ENCODE measurements at places on chromosomes 5 and 9. TPM values are rescaled to one million over a fixed set of nuclear protein-coding genes. Genes with fewer than 3 reads are reported as not detected.
A peak's percentile ranks its signal among the peaks of the same experiment; 100 is the strongest.

Gene IFNA2
- total RNA-seq, result not detected

Gene SLC27A6
- not detected for total RNA-seq

Gene TAL2
- not detected for total RNA-seq

Gene ZDHHC11
- total RNA-seq, result 18.3 TPM

Gene CDH10
- not detected for total RNA-seq

Gene PDCD1LG2
- 0.17 TPM for total RNA-seq

Gene TAF11L8
- not detected for total RNA-seq

Gene PCDHA7
- not detected for total RNA-seq

Gene KIF4B
- total RNA-seq, result not detected

Gene CDH9
- total RNA-seq, result not detected

Gene DMRTA1
- not detected for total RNA-seq

Gene IL33
- not detected for total RNA-seq

Gene SGCD
- total RNA-seq, result not detected

Gene CCDC107
- 10.2 TPM for total RNA-seq

DNA sequence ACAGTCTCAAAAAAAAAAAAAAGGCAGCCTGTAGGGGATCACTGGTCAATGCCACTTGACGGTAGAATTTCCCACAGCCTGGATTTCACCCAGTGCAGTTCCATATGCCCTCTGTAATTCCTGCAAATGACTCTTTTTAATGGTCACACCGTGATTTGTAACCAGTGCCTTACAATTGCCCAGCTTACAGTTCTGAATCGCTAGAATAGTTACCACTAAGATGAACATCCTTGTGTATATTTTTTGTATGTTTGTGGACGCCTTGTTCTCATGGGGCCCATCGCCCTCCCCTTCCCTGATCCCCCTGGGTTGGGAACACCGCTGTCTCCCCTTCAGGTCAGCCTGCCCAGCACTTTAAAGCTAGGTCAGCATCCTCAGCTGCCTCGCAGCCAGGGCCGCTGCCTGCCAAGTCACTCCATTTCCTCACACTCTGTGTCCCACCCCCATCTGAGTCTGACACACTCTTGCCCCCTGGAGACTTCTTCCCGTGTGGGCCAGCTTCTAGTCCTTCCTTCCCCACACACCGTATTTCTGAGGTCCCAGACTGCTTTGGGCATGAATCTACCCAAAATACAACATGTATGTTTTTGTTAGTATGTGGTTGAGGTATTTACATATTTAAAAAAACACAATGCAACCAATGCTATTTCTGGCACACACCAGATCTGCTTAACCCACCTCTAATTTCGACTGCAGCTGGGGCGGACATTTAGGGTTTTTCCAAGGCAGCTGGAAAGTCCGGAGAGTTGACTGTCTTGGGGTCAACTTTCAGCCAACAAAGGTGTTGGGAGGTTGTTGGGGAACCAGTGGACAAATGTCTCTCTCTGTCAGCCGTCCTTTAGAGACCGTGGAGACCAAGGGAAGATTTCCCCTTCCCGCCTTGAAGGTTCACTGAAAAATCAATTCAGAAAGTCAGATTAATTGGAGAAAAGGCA lies 120.5 kb upstream of the NEK6 start:
- no peak for DNase-seq

GRCh38 chr5:138018849-138019248 lies 14.0 kb downstream of the FAM13B start:
- no peak for DNase-seq

GRCh38 chr9:70439991-70440706 lies 25.7 kb upstream of the KLF9 start:
- no peak for DNase-seq

GRCh38 chr5:72855821-72856220 lies 39.4 kb downstream of the TNPO1 start:
- DNase-seq, result no peak

DNA sequence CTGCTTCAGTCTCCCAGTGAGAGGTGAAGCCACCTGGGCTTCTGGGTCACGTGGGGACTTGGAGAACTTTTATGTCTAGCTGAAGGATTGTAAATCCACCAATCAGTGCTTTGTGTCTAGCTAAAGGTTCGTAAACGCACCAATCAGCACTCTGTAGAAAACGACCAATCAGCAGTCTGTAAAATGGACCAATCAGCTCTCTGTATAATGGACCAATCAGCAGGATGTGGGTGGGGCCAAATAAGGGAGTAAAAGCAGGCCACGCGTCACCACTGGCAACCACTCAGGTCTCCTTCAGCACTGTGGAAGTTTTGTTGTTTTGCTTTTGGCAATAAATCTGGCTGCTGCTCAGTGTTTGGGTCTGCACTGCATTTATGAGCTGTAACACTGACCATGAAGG lies 69.1 kb upstream of the NREP start:
- no peak for DNase-seq

DNA sequence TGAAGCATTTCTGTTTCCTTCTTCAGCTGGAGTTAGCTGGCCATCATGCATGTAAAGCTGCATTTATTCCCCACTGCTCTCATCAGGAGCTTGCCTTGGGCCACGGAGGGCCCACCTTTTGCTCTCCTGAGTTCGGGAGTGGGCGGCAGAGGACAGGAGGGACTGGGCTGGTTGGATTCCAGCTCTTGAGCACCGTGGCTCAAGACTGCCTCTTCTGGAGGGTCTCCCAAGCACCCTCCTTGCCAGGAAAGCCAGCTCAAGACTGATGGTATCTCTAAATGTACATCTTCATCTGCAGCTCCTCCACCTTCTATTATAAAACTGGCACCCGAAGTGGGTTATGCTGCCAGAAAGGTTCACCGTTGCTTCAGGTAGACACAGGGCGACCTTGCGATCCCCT lies 399.6 kb upstream of the IRX1 start:
- DNase-seq, result no peak

GRCh38 chr5:68450245-68450852 lies 234.8 kb downstream of the PIK3R1 start:
- no peak for DNase-seq

GRCh38 chr5:160685695-160686094 lies 166.3 kb downstream of the ATP10B start:
- DNase-seq, result no peak

- no peak for DNase-seq
These were observed 5.8 kb upstream of the MEF2C start for GRCh38 chr5:88888848-88889188.

DNA sequence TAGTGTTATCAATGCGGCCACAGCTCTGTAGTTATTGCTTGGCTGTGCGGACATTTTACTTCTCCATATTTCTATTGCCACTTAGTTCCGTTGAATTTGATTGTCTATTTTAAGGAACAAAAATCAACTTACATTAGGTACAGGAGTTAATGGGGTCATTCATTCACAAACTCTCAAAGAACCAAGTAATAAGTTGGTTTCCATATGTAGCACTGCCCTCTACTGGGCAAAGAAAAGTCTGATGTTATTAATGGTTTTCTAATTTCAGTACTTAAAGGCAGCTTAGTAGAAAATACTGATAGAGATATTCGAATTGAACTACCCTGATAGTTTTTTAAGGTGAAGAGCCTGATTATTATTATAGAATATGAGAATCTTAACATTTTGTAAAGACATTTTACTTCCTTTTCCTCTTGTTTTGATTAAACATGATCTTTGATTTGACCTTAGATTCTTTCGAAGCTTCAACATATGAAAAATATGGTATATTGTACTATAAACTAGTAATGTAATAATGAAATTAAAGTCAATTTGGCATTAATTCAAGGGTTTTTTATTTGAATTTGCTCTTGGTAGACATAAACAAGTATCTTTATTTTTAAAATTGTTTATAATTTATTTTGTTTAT lies 119.5 kb upstream of the CTNND2 start:
- peak; percentile 4 for DNase-seq

DNA sequence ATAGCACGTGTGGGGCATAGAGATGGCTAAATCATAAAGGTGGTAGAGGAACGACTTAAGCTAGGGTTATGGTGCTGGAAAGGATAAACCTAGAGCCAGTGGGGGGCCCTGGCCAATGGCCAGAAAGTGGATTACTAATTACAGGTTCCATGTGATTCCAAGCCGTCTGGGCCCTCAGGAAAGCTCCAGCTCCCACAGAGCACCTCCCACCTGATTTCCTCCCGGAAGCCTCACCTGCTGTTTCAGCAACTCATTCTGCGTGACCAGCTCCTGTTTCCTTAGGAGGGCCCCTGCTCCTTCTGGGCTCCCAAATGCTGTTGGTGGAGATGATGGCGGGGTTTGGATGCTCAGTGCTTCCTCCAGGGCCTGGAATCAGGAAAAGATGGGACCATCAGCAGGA lies 16.2 kb downstream of the GPX3 start:
- DNase-seq, result no peak

- no peak for DNase-seq
These were observed 126.0 kb upstream of the GPR151 start for GRCh38 chr5:146641941-146642340.

- DNase-seq, result peak; percentile 86
These were observed 6.1 kb downstream of the SUSD3 start for GRCh38 chr9:93064392-93065134.

DNA sequence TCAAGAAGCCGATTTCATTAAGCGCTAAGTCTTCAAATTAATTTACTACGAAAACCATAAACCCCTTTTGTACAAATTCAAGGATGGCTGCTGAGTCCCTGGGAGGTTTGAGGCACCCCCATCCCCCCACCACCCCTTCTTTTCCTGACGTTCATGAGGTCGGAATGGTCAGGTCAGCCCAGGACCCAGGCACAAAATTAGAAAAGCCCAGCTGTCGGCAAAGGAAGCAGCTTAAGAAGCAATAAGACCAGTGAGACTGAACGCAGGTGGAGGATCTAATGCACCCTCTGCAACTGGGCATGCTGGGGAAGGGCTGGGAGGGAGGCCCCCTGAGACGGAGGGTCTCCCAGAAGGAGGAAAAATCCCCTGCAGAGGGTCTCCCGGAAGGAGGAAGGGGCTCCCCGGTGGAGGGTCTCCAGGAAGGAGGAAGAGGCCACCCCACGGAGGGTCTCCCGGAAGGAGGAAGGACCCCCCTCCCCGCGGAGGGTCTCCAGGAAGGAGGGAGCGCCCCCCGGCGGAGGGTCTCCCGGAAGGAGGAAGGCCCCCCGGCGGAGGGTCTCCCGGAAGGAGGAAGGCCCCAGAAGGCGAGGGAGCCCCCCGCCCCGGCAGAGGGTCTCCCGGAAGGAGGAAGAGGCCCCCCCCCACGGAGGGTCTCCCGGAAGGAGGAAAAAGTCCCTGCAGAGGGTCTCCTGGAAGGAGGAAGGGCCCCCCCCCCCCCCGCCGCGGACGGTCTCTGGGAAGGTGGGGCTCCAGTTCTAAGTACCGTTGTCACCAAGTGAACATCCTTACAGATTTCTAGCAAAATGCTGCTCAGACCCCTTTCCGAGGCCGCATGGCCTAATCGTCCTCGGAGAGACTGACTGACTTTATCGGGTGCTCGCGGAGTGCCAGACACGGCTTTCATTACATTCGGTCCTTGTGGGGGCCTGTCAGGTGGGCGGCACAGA lies 74.4 kb upstream of the FCN1 start:
- DNase-seq, result no peak

DNA sequence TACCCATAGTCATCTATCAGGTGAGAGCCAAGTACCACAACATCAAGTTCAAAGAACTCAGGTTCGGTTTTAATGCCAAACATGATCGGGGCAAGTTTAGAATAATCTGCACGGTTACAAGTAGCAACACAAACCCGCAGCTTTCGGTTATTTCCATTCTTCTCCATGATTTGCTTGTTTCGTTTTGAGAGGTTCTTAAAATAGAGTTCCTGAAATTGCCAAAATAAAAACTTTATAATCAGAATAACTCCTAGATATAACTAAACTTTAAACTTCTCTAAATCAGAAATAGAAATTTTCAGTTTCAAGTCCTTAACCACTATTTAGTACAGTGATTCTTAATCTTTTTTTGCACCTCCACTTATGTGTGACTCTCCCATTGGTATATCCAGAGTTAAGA lies 9.1 kb downstream of the GNE start:
- no peak for DNase-seq

DNA sequence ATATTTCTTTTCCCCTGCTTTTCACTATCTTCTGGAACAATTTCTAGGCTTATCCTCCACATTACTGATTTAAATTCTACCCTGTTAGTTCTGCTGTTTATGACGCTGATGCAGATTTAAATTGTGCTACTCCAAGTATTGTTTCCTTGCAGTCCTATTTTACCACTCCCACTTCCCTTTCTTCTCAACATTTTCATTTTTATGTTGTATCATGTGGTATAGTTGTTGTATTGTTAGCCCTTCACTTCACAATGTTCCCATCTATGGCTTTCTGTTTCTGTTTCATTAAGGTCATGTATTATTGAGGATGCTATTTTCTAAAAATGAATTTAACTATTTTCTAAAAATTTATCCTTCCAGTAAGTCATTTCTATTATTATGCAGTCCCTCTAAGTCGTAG lies 254.4 kb downstream of the NDUFS4 start:
- no peak for DNase-seq

DNA sequence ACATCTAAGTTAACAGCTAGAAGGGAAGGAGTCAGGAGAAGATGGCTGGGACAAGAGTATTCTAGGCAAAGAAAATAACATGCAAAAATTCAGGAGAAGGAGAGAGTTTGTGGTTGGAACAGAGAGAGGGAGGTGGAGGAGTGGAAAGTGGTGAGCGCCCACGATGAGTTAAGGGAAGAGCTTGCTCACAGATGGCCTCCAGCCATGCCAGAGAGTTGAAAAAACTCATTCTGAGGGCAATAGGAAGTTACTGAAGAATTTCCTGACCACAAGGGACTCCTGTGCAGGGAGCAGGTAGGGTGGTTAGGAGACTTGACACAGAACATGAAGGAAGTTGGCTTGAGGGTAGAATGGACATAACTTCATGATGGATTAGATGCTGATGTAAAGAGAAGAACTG lies 159.7 kb downstream of the DOCK2 start:
- DNase-seq, result no peak

GRCh38 chr5:27708534-27708933 lies 670.1 kb upstream of the CDH9 start:
- no peak for DNase-seq

DNA sequence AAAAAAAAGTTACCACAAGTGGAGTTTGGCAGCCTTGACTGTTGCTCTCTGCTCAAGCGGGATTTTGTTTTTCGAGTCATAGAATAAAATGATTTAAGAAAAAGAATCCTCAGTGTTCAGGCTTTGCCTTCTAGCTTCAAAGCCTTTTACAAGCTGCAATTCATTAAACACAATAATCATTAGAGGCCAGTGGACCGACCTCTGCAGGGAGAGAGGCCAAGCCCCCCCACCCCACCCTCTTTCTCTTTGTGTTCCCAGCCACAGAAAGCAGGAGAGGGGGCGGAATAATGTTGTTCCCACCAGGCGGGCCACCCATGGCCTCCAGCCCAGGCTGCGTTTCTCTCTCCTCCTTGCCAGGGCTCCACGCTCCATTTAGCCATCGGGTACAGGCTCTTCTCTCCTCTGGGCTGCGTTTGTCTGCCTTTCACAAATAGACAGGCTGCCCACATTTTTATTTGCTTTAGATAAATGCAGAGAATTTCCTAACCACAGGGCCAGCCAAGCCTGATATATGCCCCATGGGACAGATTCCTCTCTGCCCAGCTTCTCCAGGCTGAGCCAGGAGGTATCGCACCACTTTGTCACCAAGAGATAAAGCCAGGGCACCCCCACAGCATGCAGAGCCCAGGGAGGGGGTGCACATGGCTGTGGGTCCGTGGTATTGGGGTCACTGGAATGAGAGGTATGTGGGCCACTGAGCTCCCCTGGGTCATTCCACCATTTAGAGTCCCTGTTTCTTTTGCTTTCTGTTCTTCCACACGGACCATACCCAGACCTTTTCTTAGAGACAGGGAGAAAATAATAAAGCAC lies 318.8 kb downstream of the PIK3R1 start:
- no peak for DNase-seq
